ENCODE measurements at places on chromosomes 2 and 18.

DNA sequence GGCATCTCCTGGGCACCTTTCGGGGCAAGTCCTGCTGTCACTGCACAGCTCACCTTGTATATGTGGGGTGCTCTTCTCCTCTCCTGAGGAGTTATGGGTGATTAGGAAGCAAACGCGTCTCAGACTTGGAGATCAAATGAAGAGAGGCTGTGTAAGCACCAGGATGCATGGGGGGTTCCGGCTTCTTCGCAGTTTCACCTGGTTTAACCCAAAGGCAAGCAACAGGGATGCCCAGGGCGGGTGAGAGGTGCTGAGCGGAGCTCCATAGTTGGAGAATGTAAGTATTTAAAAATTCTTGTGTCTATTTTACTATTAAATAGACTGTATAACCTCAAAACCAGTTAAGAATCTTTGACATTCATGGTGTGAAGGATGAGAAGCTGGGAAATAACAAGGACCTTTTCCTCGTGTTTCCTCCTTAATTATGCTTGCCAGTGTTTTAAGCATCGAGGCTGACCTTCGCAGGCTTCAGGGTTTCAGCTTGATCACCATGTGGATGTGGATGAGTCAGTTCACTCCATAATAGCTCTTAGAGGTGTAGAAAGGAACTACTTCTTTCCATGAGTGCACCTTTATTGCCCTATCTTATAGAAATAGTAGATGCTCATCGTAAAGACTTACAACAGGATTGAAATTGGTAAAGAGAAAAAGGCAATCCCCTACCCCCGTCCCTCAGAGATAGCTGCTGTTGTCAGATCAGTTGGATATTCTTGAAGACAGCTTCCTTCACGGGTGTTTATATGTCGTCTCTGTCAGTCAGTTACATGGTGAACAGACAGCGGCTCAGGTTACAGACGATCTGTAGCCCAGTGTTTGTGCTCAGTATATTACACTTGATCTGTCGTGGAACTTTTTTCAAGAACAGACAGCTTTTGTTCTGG, 201.1 kb downstream of the AGAP1 start:
- DNase-seq, result no peak

- no peak for DNase-seq
Measured at GRCh38 chr2:160826496-160826895, 332.9 kb upstream of the RBMS1 start.

- DNase-seq, result no peak
Measured at GRCh38 chr18:70411876-70412435, 123.1 kb downstream of the SOCS6 start.

DNA sequence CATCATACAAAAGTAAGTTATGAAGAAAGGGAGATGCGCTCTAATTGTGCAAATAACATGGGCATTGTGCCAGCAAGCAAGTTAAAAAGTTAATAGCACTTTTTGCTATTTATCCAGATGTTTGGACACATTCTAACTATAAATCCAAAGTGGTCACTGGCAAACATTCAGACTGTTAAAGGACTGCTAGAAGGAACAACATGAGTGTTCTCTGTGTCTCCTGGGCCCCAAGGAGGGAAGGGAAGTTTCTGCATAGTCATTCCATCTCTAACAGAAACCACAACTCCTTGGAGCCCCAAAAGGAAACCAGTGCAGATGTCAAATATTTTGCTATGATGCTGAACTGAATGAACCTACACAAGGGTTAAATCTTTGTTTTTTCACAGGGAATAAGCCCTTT, 213.3 kb upstream of the HNRNPA3 start:
- DNase-seq, result no peak

DNA sequence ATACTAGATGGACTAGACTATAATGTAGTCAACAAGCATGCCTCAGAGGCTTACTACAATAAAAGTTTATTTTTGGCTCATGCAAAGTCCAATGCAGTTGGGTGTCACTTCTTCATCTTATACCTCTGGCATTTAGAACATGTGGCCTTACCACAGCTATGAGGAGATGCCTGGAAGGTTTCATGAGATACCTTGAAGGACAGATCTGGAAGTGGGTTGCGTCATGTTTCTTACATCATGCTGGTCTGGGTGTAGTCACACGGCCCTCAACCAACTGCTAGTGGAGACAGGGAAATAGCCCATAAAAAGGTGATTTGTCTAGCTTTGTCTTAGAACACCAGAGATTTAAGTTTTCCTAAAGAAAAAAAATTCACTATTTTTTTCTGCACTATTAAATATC, 91.7 kb upstream of the MMADHC start:
- DNase-seq, result no peak

DNA sequence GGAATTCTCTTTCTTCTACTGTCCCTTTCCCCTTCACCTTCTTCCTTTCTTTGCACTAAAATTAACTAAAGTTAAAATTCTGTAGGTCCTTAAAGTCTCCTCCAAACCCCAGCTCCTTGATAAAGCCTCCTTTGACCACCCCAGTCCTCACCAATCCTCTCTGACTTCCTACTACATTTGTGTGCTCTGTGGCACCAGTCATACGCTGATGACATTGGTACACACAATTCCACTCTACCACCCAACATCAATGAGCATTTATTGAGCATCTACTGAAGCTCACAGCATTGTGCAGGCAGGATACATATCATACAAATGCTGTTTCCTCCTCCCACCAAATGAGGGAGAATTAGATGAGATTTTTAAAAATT, 4.5 kb upstream of the SP5 start:
- DNase-seq, result no peak

GRCh38 chr2:191303140-191304005, 58.2 kb downstream of the MYO1B start:
- DNase-seq, result no peak

GRCh38 chr2:119606674-119607073, 62.4 kb downstream of the CFAP221 start:
- DNase-seq, result no peak

DNA sequence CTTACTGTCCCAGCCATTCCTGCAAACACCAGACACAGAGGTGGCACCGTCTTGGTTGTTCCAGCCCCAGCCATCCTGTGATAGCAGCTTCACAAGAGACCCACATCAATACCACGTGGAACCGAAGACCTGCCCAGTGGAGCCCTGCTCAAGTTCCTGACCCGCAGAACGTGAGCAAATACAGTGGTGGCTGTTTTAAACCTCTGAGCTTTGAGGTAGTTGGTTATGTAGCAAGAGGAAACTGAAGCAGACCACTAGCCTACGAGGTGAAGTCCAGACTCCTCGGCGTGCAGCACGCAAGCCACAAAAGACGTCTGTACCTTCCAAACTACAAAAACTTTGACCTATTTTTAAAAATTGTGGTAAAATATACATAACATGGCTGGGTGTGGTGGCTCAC, 96.1 kb upstream of the ODC1 start:
- no peak for DNase-seq

DNA sequence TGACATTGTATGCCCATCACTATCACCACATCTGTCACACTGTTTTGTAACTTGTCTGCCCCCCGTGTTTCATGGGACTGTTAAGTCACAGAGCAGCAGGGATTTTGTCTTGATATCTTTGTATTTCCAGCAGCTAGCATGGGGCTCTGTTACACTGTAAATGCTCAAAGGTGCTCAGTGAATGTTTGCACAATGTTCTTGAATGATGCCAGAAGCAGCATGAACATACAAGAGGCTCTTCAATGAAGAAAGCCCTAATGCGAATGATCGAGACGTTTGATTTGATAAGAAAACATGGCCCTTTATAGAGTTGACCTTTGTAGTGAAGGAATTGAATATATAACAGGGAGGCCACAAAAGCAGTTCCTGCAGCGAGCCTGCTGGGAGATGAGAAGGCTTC, 120.9 kb upstream of the TTC39C start:
- no peak for DNase-seq

DNA sequence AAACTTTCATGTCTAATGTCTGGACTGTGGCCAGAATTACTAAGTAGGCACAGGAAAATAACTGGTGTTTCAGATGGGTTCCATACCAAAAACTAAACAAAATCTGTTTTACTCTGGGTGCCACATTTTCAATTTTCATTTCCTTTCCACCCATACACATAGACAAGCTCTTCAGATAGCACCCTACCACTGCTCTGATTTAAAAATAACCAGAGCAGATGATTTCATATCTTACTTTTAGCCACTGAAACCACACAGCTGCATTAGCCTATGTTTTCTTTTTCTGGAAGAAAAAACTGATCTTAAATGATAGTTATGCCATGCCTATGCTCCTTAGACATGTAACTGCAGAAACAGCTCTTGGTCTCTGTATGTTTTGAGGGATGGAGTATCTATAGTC, 647.6 kb downstream of the CPS1 start:
- no peak for DNase-seq

GRCh38 chr18:80176334-80177073, 67.4 kb downstream of the ADNP2 start:
- DNase-seq, result no peak

GRCh38 chr2:37654932-37655841, 16.3 kb downstream of the CDC42EP3 start:
- no peak for DNase-seq

GRCh38 chr2:73291093-73291460, 2.3 kb downstream of the EGR4 start:
- peak; percentile 28 for DNase-seq

GRCh38 chr2:105521616-105522015, 122.8 kb upstream of the FHL2 start:
- no peak for DNase-seq

DNA sequence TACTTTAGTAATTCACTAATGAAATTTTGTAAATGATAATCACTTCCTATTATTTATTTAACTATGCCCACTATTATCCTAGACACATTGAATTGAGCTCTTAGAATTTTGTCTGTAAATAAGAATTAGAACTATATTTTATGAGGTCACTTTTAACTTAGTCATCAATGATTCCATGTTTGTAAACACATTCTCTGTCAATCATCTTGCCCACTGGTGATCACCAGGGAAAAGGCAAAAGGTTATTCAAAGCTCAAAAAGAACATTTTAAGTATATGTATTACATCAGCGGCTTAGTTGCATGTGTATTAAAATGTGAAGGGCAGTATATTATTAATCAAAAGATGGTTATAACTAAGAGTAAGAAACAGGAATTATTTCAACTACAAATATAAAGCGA, 25.2 kb downstream of the SCN9A start:
- no peak for DNase-seq

GRCh38 chr2:75480971-75481836, 79.5 kb downstream of the EVA1A start:
- DNase-seq, result no peak

DNA sequence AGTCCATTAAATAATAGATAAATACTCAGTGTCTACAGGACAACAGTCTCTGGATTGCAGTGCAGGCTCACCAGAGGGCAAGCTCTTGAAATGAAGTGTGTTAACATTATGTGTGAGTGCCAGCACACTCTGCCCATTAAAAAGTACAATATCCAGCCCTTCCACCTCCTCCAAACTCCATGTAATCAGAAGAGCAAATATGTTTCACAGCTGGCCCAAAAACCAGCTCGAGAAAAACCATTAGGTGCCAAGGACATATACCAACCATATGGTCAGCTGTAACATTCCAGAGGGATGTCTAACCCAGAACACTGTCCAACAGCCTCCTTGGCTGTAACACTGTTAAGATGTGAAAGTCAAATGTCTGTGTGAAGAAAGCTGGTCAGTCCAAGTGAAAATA, 112.2 kb downstream of the ZNF385B start:
- DNase-seq, result no peak

- DNase-seq, result no peak
Measured at GRCh38 chr2:201298462-201299052, 38.2 kb downstream of the CASP8 start.

- no peak for DNase-seq
Measured at GRCh38 chr2:56229397-56230060, 45.7 kb downstream of the CCDC85A start.

GRCh38 chr2:98486374-98486981, 41.8 kb downstream of the INPP4A start:
- DNase-seq, result no peak

DNA sequence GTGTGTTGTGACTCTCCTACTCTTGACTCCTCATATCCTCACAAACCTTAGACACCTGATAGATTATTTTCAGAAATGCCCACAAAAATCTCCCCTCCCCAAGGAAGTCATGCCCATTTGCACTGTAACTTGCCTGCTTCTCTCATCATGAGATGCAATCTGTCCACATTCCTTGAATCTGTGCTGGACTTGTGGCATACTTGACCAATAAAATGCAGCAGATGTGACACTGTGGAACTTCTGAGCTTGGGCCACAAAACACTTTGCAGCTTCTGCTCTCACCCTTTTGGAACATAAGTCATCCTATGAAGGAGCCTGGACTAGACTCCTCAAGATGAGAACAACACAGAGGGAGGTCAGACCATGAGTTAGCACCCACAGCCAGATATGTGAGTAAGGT, 4.4 kb upstream of the PID1 start:
- no peak for DNase-seq

DNA sequence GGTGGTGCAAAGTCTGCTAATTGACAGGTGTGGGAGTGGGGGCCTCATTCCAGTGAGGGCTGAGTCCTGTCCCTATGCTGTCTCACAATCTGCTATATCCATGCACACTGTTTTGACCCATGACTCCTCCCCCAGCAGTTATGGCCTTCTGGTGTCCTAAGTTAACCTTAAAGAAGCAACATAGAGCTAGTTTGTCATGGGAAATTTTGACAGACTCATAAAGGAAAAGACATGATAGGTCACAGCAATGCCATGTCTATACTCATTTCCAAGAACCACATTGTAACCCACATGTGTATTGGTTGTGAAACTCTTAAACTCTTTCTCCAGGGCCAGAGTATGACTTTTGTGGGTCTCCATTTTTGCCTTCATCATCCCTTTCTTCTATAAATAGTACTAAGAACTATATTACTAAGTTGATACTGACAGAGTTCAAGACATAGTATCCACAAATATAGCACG, 78.2 kb upstream of the SLC1A4 start:
- no peak for DNase-seq

DNA sequence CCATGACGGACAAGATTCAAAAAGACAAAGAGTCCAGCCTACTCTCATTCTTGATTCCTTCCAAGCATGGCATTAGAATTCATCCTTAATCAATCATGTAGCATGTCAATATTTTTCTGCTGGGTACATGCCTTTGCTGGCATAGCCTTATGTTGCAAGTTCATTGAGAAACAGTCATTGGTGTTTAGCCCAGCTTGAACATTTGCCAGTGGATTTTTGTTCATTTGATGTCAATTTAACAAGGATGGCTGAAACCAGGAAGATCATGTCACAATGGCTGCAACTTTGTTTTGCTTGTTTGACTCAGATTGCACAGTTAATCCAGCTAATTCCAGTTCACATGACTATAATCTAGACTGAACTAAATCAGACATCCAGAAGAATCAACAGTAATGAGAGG, 1132.2 kb downstream of the LRP1B start:
- DNase-seq, result no peak

DNA sequence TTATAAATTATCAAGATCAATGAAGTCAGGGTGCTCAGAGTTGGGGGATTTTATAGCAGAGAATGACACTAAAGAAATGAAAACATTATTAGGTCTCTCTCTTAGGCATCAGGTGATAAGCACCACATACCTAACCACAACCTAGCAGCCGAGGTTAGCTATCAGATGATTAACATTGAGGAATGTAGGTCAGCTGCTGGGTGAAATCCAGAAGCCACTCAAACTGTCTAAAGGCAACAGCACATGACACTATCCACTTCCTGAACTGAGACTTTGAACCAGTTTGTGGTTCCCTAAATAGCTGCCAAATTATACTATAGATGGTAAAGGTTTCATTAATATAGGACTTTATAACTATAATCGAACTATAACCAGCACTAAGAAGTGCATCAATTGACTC, 4.7 kb downstream of the EPG5 start:
- no peak for DNase-seq
